ENCODE measurements at places on chromosomes 3 and 15. TPM values are rescaled to one million over a fixed set of nuclear protein-coding genes. Genes with fewer than 3 reads are reported as not detected.

- H3K36me3 ChIP-seq, result no peaks in the 10 kb centered on the region
- H3K4me3 ChIP-seq, result no peak overlapping the region
- H3K4me1 ChIP-seq, result no peaks in the 10 kb centered on the region
- H3K27me3 ChIP-seq, result no peaks in the 10 kb centered on the region
Measured at GRCh38 chr15:66228807-66229735, 24.5 kb downstream of the MEGF11 start.

GRCh38 chr15:94205366-94205765 is 26.0 kb upstream of the MCTP2 start:
- no peak overlapping the region for H3K4me3 ChIP-seq
- peak overlapping the region; percentile 64 for H3K27ac ChIP-seq
- DNase-seq, result no peak

DNA sequence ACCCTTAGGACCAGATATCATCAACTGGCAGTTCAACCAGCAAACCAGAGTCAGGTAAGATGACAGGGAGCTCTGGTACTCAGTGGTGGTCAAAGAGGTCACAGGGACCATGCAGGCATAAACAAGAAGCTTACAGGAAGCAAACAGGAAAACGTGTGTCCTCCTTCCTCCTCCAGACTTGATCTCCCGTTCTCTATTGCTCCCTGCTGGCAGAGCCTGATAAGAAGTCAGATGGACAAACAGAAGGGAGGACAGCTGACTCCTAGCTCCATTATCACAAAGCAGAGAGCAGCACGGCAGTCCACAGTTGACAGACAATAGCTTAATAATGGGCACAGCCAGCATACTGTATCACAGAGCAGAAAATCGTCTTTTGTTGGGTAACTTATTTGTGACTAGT is 156.5 kb upstream of the SLC2A2 start:
- peaks cover 46% of the 10 kb centered on the region for H3K4me1 ChIP-seq
- no peak overlapping the region for H3K27ac ChIP-seq
- DNase-seq, result no peak
- no peaks in the 10 kb centered on the region for H3K36me3 ChIP-seq
- no peak overlapping the region for H3K4me3 ChIP-seq

- H3K36me3 ChIP-seq, result no peaks in the 10 kb centered on the region
- DNase-seq, result no peak
- no peaks in the 10 kb centered on the region for H3K4me1 ChIP-seq
- H3K27ac ChIP-seq, result no peak overlapping the region
- no peak overlapping the region for H3K4me3 ChIP-seq
Measured at GRCh38 chr3:85710490-85710889, 751.7 kb downstream of the CADM2 start.

- no peaks in the 10 kb centered on the region for H3K4me1 ChIP-seq
- H3K4me3 ChIP-seq, result no peak overlapping the region
- H3K27me3 ChIP-seq, result no peaks in the 10 kb centered on the region
- no peaks in the 10 kb centered on the region for H3K36me3 ChIP-seq
Measured at GRCh38 chr3:98536456-98537017, 4.8 kb downstream of the GPR15 start.

DNA sequence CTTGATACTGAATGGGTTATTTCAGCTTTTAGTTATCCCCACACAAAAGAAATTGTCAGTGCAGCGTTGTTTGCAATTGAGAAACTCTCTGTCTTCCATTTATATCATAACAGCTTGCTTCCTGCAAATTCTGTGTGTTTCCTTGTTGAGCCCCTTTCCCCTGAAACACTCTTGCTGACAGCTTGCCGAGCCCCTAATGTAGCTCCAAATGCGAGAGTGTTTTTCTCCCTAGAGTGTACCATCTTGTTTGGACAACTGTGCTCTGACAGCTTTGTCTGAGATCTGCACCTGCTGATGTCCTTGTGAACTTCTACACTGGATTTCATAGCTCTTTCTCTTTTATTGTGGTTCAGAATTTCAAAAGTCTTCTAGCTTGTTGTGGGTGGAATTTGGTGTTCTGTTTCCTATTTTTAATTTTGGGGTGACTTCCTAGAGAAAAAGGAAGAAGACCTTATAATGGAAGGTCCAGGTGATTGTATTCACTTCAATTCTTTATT is 343.5 kb downstream of the PDCD6IP start:
- no peak for DNase-seq
- no peaks in the 10 kb centered on the region for H3K27me3 ChIP-seq
- H3K36me3 ChIP-seq, result no peaks in the 10 kb centered on the region

Gene CACNA2D3
- 3.8 TPM for total RNA-seq

Gene THRB
- total RNA-seq, result 21.9 TPM

DNA sequence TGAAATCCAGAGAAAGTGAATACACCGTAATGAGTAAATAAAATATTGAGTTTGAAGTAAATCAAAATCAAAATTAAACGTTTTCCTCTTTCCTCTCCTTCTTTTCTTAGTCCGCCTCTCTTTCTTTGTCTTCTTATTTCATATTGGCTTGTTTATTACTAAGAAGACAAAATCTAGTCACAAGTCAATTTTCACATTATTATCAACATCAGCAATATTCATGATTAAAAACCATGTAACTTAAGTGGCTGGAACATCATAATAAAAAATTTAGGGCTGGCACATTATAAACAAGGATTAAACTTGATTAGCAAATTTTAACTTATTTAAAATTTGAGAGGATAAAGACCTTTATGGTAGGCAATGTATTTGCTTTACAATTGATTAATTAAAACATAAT is 61.4 kb downstream of the BCHE start:
- no peaks in the 10 kb centered on the region for H3K36me3 ChIP-seq
- H3K4me3 ChIP-seq, result no peak overlapping the region
- no peak for DNase-seq
- no peaks in the 10 kb centered on the region for H3K27me3 ChIP-seq
- H3K27ac ChIP-seq, result no peak overlapping the region

Gene RLBP1
- total RNA-seq, result not detected

DNA sequence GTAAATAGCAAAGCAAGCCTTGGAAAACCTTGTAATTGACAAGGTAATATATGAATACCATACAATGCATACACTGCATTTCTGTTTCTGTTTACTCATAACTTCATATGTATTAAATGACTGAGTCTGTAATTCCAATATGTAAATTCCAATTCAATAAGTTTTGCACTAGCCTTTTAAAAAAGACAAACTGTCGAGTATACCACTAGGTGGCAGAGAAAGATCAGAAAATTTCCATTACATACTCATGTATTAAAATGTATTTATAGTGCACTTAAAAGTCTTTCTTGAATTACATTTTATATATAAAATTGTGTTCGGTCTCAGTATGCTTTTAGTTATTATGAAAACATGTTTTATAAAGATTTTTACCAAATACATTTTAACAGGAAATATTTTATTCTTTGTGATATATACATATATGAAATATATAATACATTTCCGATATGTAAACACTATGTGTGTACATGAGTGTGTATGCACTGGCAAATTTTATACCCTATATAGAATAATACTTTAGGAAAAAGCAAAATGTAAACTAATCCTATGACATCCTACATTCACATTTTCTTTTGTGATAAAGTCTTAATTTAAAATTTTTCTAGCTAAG is 216.8 kb downstream of the VGLL3 start:
- no peaks in the 10 kb centered on the region for H3K4me1 ChIP-seq
- DNase-seq, result no peak
- H3K36me3 ChIP-seq, result no peaks in the 10 kb centered on the region

Gene SRGAP3
- total RNA-seq, result 31.7 TPM

GRCh38 chr15:58472821-58473581 is 41.2 kb downstream of the LIPC start:
- peak; percentile 63 for DNase-seq
- H3K4me1 ChIP-seq, result peaks cover 20% of the 10 kb centered on the region
- H3K4me3 ChIP-seq, result no peak overlapping the region
- H3K27ac ChIP-seq, result no peak overlapping the region
- H3K27me3 ChIP-seq, result no peaks in the 10 kb centered on the region

Gene ESYT3
- total RNA-seq, result 7.1 TPM

Gene STAB1
- total RNA-seq, result 70.3 TPM

GRCh38 chr15:38377636-38378035 is 76.3 kb upstream of the FAM98B start:
- H3K36me3 ChIP-seq, result no peaks in the 10 kb centered on the region
- H3K27me3 ChIP-seq, result no peaks in the 10 kb centered on the region
- H3K4me3 ChIP-seq, result no peak overlapping the region

Gene CKMT1A
- total RNA-seq, result 105 TPM

Gene GPR149
- not detected for total RNA-seq

DNA sequence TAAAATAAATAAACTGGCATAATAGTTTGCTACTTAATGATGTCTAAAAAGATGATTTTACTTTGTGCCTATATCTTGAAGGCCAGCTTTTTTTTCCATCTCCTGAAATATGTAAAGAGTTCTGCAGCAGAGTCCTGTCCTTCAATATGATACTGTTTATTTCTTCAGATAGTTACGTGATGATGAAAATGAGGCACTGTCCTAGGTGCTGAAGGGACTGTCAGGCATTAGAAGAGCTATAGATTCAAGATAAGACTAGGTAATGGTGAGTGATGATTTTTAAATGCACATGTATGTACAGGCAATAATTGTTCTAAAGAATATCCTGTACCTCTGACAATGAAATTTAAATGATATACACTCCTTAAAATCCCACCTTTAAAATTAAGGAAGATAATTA is 326.9 kb upstream of the DNAJC19 start:
- no peak for DNase-seq
- H3K27me3 ChIP-seq, result no peaks in the 10 kb centered on the region
- no peak overlapping the region for H3K4me3 ChIP-seq
- H3K36me3 ChIP-seq, result no peaks in the 10 kb centered on the region
- H3K4me1 ChIP-seq, result peaks cover 4% of the 10 kb centered on the region
- H3K27ac ChIP-seq, result no peak overlapping the region

DNA sequence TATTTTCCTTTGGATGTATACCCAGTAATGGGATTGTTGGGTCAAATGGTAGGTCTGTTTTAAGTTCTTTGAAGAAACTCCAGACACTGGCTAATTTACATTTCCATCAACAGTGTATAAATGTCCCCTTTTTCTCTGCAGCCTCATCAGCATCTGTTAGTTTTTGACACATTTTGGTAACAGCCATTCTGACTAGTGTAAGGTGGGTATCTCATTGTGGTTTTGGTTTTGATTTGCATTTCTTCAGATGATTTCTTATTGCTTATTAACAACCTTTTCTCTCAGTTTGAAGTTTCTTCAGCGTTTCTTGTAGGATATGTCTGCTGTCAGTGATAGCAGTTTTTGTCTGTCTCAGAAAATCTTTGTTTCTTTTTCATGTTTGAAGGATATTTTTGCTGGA is 15.4 kb downstream of the GALK2 start:
- no peaks in the 10 kb centered on the region for H3K36me3 ChIP-seq
- H3K27me3 ChIP-seq, result no peaks in the 10 kb centered on the region
- no peak for DNase-seq
- no peak overlapping the region for H3K4me3 ChIP-seq

DNA sequence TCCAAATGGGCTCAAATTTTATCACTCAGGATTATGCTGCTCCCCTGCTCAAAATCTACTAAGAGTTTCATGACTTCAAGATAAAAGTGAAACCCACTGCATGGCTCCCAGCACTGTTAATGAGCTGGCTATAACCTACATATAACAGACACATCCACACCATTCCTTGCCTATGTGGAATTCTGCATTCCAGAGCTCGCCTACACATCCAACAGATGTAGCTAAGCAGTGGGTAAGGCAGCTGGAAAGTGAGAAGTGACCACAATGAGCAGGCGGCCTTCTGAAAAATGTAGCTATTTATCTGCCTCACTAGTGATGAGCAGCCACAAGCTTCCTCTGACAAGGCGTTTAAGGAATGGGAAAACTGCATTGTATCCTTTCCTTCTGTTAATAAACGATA is 92.0 kb upstream of the TRIM42 start:
- no peaks in the 10 kb centered on the region for H3K4me1 ChIP-seq
- no peak for DNase-seq
- no peaks in the 10 kb centered on the region for H3K27me3 ChIP-seq
- H3K27ac ChIP-seq, result no peak overlapping the region
- H3K36me3 ChIP-seq, result no peaks in the 10 kb centered on the region
- no peak overlapping the region for H3K4me3 ChIP-seq

- peaks cover 15% of the 10 kb centered on the region for H3K4me1 ChIP-seq
- peak; percentile 95 for DNase-seq
- H3K4me3 ChIP-seq, result no peak overlapping the region
- peak overlapping the region; percentile 57 for H3K27ac ChIP-seq
Measured at GRCh38 chr3:189324538-189325138, 152.9 kb downstream of the TPRG1 start.

DNA sequence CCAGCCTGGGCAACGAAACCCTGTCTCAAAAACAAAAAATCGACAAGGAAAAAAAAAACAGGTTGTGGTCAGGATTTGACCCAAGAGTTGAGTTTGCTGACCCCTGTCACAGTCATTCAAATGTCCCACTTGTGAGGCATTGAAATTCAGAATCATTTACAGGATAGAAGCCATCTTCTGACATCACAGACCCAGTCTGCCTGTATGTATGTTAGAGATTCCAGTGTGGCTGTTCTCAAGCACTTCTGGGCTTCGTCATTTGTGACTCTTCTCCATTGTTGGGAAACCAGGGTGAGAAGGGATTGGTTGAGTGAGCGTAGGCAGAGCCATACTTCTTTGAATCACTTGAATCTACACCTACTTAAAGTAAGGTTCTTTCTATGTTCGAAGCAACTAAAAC is 57.1 kb downstream of the LMLN start:
- peaks cover 23% of the 10 kb centered on the region for H3K36me3 ChIP-seq
- no peaks in the 10 kb centered on the region for H3K4me1 ChIP-seq
- no peak for DNase-seq
- no peaks in the 10 kb centered on the region for H3K27me3 ChIP-seq
- H3K27ac ChIP-seq, result no peak overlapping the region

GRCh38 chr15:74320352-74321247 is 46.8 kb downstream of the CYP11A1 start:
- no peaks in the 10 kb centered on the region for H3K27me3 ChIP-seq
- no peak overlapping the region for H3K4me3 ChIP-seq
- no peaks in the 10 kb centered on the region for H3K4me1 ChIP-seq

DNA sequence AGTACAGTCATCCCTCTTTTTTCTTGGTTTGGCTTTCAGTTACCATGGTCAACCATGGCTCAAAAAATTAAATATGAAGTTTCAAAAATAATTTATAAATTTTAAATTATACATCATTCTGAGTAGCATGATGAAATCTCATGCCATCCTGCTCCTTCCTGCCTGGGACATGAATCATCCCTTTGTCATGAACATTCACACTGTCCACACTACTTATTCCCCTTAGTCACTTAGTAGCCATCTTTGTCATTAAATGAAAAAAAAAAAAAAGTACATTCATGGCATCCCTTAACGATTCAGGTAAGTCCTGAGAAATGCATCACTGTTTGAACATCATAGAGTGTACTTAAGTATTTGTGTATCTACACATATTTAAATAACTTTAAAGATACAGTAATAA is 1046.3 kb downstream of the ROBO2 start:
- H3K4me1 ChIP-seq, result no peaks in the 10 kb centered on the region
- no peak for DNase-seq
- no peaks in the 10 kb centered on the region for H3K36me3 ChIP-seq
- no peak overlapping the region for H3K27ac ChIP-seq

GRCh38 chr15:63389902-63390670 is 8.4 kb upstream of the CA12 start:
- H3K27me3 ChIP-seq, result no peaks in the 10 kb centered on the region
- H3K36me3 ChIP-seq, result no peaks in the 10 kb centered on the region
- H3K4me1 ChIP-seq, result peaks cover 13% of the 10 kb centered on the region
- DNase-seq, result peak; percentile 96

- DNase-seq, result no peak
- no peak overlapping the region for H3K27ac ChIP-seq
- H3K4me1 ChIP-seq, result no peaks in the 10 kb centered on the region
Measured at GRCh38 chr3:42336103-42336502, 70.1 kb upstream of the CCK start.

Gene TEX55
- not detected for total RNA-seq

Gene RTP1
- not detected for total RNA-seq

- no peaks in the 10 kb centered on the region for H3K27me3 ChIP-seq
- peak; percentile 77 for DNase-seq
- no peaks in the 10 kb centered on the region for H3K36me3 ChIP-seq
- peaks cover 26% of the 10 kb centered on the region for H3K4me1 ChIP-seq
- H3K4me3 ChIP-seq, result peak overlapping the region; percentile 60
Measured at GRCh38 chr3:30607032-30607833, 832 bp downstream of the TGFBR2 start.

Gene ADCY5
- 19.5 TPM for total RNA-seq
